GM12864 (cell line): ENCODE measurements at places on chromosomes 5 and 9.

DNA sequence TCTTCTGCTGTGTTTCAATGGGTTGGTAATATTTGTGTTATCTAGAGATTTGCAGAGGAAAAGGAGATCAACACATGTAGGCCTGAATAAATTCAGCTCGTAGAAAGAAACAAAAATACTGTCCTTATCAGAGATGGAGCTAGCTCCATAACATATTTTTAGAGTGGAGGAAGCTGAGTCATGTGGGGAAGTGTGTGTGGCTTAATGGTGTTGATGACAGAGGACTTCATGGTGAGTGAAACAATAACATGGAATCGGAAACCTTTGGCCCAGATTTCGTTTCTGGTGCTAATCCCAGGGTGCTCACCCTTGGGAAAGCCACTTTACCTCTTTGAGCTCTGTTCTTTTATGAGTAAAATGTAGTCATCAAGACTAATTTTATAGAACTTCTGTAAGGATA is 825.0 kb downstream of the TLR4 start:
- no peak for DNase-seq

DNA sequence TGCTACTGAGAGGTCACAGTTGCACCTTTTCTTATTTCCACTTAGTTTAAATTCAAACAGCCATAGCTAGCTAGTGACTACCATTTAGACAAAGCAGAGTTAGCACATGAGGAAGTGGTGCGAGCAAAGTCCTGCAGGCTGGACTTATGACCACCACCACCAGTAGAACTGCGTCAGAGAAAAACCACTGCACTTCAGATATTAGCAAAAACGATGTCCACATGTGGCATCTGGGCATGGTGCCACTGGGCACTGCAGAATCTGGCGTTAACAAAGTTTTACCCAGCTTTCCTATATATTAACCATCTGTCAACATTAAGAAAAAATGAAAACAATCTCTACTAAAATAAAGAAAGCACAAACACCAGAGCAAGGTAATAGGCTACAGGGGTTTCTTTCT is 80.1 kb downstream of the SPTLC1 start:
- no peak for DNase-seq

DNA sequence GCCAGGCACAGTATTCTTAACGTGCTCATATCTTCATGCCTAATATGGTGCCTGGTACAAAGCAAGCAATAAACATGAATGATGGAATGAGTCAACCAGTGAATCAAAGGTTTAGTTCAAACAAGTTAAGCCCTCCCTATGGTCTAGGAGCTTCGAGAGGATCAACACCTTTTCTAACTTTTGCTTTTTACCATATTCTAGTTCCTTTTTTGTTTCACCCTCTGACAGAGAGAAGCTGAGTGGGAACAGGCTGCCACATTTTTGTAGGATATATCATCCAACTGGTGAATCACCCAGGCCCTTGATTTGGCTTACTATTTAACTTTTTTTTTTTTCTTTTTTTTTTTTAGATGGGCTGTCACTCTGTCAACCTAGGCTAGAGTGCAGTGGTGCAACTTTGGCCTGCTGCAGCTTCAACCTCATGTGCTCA is 39.3 kb upstream of the TNC start:
- DNase-seq = no peak

GRCh38 chr5:90095292-90096060 is 314.1 kb downstream of the CETN3 start:
- DNase-seq = no peak

DNA sequence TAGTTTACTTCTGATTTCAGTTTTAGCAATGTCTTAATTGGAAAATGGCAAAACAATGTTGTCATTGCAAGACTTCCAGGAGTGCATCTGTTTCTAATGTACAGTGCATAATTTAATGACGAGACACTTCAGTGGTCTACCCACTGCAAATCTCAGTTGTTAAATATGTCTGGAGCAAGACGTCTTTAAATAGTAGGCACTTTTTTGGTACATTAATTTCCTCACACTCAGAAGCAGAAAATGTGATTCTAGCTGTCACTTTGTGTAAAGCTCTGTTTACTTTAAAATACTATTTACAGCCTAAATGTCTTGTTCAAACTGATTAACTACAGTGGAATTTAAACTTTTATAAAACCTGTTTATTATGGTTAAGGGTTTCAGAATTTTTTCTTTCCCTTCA is 815.5 kb downstream of the TLE1 start:
- DNase-seq = no peak

GRCh38 chr5:89211836-89212235 is 328.9 kb upstream of the MEF2C start:
- no peak for DNase-seq
